ENCODE measurements at places on chromosomes 5 and 9. TPM values are rescaled to one million over a fixed set of nuclear protein-coding genes. Genes with fewer than 3 reads are reported as not detected.
A peak's percentile ranks its signal among the peaks of the same experiment; 100 is the strongest.

GRCh38 chr5:159240301-159240870, 22.7 kb upstream of the UBLCP1 start:
- H3K4me1 ChIP-seq: peaks cover 43% of the 10 kb centered on the region
- no peaks in the 10 kb centered on the region for H3K36me3 ChIP-seq
- H3K4me3 ChIP-seq: peak overlapping the region; percentile 47
- no peak overlapping the region for H3K27ac ChIP-seq
- DNase-seq: peak; percentile 18

KCNMB1 gene
- not detected for total RNA-seq

DNA sequence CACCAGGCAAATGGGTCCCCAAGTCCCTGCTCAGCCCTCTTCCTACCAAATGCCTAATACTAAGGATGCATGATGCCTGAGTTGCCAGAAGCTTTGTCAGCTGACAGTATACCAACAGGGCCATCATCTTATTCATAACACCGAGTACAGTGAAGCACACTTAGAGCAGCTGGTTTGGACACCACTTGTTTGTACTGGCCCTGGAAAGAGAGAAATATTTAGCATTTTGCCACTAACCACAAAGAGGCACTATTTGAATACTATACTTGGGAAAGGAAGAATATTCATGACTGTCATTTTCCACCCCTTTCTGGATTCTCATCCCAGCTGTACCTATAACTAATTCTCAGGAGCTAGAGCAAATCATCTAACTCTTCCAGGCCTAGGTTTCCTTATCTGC, 364.4 kb upstream of the KIF2A start:
- H3K27me3 ChIP-seq: no peaks in the 10 kb centered on the region
- H3K27ac ChIP-seq: no peak overlapping the region
- H3K36me3 ChIP-seq: no peaks in the 10 kb centered on the region
- no peaks in the 10 kb centered on the region for H3K4me1 ChIP-seq
- no peak overlapping the region for H3K4me3 ChIP-seq
- no peak for DNase-seq

DNA sequence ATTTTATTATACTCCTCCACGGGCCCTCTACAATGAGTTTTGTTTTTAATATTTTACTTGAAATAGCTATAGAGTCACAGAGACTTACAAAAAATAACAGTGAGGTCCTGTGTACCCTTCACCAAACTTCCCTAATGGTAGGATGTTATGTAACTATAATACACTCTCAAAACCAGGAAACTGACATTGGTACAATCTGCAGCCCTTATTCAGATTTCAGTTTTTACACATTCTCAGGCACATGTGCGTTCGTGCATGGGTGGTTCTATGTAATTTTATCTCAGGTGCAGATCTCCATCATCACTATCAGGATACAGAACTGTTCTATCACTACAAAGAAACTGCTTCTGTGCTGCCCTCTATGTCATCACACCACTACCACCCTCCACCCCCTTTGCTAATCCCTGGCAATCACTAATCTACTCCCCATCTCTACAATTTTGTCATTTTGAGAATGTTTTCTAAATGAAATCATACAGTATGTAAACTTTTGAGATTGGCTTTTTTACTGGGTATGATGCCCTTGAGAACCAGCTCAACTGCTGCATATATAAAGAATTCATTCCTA, 16.4 kb downstream of the RAB14 start:
- peak overlapping the region; percentile 96 for H3K27ac ChIP-seq
- H3K4me3 ChIP-seq: peak overlapping the region; percentile 66
- H3K36me3 ChIP-seq: peaks cover 18% of the 10 kb centered on the region
- no peaks in the 10 kb centered on the region for H3K27me3 ChIP-seq
- peaks cover 59% of the 10 kb centered on the region for H3K4me1 ChIP-seq

GRCh38 chr5:10366310-10367272, 13.1 kb downstream of the MARCHF6 start:
- H3K27ac ChIP-seq: no peak overlapping the region
- DNase-seq: no peak
- peaks cover 61% of the 10 kb centered on the region for H3K4me1 ChIP-seq
- H3K27me3 ChIP-seq: no peaks in the 10 kb centered on the region
- H3K4me3 ChIP-seq: no peak overlapping the region

- no peak overlapping the region for H3K4me3 ChIP-seq
- H3K4me1 ChIP-seq: no peaks in the 10 kb centered on the region
- no peaks in the 10 kb centered on the region for H3K36me3 ChIP-seq
- no peaks in the 10 kb centered on the region for H3K27me3 ChIP-seq
Observed at GRCh38 chr5:113044776-113045465, 68.3 kb downstream of the DCP2 start.

DNA sequence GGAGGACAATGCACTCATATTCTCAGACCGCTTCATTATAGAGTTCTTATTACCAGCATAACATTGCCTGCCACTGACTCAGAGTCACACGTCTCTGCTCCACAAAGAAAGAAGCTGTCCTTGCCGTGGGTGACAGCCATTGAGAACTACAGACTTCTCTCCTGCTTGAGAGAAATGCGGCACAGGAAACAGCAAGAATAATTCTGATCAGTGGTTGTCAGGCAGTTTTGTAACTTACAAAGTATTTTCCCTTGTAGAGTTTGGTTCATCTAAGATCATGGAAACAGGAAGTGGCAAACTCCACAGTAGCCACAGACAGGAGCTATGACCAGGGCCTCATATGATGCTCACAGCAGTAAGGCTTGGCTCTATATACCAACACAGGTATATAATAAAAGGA, 47.0 kb downstream of the KCNV2 start:
- peak overlapping the region; percentile 72 for H3K27ac ChIP-seq
- H3K4me1 ChIP-seq: peaks cover 27% of the 10 kb centered on the region
- peaks cover 14% of the 10 kb centered on the region for H3K36me3 ChIP-seq
- no peaks in the 10 kb centered on the region for H3K27me3 ChIP-seq
- DNase-seq: peak; percentile 25

CCNJL gene
- total RNA-seq: not detected

DNA sequence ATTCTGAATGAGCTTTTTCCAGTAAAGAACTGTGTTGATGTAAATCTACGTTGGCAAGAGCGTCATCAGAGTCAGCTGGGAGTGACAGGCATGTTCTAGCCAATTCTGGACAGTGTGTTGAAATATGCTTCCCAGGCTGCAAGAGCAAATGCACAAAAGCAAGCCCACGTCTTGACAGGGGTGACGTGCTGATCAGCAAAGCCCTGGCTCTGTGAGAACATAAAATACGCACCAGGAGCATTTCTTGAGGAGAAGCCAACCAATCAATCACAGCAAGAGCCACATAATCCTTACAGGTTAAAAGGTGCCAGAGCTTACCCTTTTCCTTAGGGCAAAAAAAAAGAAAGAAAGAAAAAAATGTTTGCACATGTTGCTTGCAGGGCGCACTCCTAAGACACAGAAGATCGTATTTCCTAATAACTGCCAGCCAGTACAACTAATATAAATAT, 148.1 kb downstream of the PDE4D start:
- H3K4me3 ChIP-seq: no peak overlapping the region
- H3K27ac ChIP-seq: no peak overlapping the region
- no peaks in the 10 kb centered on the region for H3K36me3 ChIP-seq

GRCh38 chr5:73836607-73837006, 210.6 kb downstream of the ARHGEF28 start:
- peaks cover 25% of the 10 kb centered on the region for H3K27me3 ChIP-seq
- H3K4me3 ChIP-seq: no peak overlapping the region
- no peaks in the 10 kb centered on the region for H3K4me1 ChIP-seq
- H3K36me3 ChIP-seq: no peaks in the 10 kb centered on the region
- no peak overlapping the region for H3K27ac ChIP-seq

GRCh38 chr9:100087218-100087617, 11.6 kb downstream of the ERP44 start:
- H3K27ac ChIP-seq: peak overlapping the region; percentile 88
- H3K4me3 ChIP-seq: peak overlapping the region; percentile 91
- peaks cover 78% of the 10 kb centered on the region for H3K4me1 ChIP-seq
- DNase-seq: no peak
- H3K27me3 ChIP-seq: no peaks in the 10 kb centered on the region
- no peaks in the 10 kb centered on the region for H3K36me3 ChIP-seq

DNA sequence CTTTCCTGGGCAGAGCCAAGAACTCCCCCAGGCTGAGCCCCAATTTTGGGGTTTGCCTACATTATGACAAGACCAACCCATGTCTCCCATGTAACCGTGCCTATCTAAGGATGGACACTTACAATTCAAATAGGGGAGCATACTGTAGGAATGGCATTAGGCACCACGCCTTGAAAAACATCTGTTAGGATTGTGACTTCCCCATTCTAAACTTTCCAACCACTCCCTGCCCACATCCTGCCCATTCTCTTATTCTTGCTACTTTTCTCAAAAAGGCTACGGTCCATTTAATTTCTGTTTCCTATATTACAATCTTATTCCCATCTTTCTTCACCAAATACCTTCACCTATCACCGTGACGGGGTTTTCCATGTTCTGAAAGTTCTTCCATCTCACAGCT, 99.2 kb downstream of the LPAR1 start:
- H3K4me3 ChIP-seq: no peak overlapping the region
- H3K27ac ChIP-seq: no peak overlapping the region
- DNase-seq: no peak

ALDOB gene
- total RNA-seq: not detected

DPM2 gene
- total RNA-seq: 51.1 TPM

GRCh38 chr5:54659700-54660131, 142.2 kb downstream of the SNX18 start:
- DNase-seq: no peak
- peaks cover 6% of the 10 kb centered on the region for H3K4me1 ChIP-seq
- no peak overlapping the region for H3K27ac ChIP-seq

DNA sequence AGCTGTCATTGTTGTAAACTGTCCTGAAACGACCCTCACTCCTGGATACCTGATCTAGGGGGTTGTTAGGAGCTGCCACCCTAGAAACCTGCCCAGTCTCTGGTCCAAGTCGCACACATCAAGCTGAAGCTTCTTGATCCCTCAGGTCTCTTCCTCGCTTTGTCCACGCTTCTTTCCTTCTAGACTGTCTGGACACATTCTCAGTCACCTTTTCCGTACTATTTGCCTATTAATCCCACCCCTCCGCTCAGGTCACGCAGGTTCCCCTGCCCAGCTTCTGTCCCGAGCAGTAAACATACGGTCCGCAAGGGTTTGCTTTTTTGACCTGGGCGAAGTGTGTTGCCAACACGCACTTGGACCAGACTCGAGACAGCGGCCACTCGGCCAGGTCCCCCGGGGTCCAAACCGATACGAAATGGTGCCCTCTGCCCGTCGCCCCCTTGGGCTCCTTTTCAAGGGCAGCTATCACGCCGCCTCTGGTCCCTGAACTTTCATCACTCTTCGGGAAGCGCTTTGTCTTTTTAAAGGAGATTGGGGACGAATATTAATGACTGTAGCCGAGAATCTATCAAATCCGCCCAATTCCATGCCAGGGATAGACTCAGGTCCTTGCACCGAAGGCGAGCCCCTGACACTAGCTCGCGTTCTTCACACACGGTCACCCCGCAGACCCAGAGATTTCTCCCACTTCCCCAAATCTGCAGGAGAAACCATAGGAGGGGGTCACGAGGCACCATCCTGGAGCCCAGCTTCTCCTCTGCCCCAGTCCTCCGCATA, 814 bp downstream of the PLCXD3 start:
- H3K36me3 ChIP-seq: no peaks in the 10 kb centered on the region
- H3K4me3 ChIP-seq: no peak overlapping the region
- H3K27ac ChIP-seq: no peak overlapping the region
- H3K4me1 ChIP-seq: no peaks in the 10 kb centered on the region

NEUROG1 gene
- not detected for total RNA-seq

CDH10 gene
- total RNA-seq: not detected

FCN2 gene
- total RNA-seq: not detected

MLANA gene
- not detected for total RNA-seq

GRCh38 chr9:13728917-13729811, 449.7 kb upstream of the MPDZ start:
- no peak for DNase-seq
- H3K36me3 ChIP-seq: no peaks in the 10 kb centered on the region
- no peak overlapping the region for H3K27ac ChIP-seq
- H3K4me3 ChIP-seq: no peak overlapping the region
- no peaks in the 10 kb centered on the region for H3K4me1 ChIP-seq
- no peaks in the 10 kb centered on the region for H3K27me3 ChIP-seq

DNA sequence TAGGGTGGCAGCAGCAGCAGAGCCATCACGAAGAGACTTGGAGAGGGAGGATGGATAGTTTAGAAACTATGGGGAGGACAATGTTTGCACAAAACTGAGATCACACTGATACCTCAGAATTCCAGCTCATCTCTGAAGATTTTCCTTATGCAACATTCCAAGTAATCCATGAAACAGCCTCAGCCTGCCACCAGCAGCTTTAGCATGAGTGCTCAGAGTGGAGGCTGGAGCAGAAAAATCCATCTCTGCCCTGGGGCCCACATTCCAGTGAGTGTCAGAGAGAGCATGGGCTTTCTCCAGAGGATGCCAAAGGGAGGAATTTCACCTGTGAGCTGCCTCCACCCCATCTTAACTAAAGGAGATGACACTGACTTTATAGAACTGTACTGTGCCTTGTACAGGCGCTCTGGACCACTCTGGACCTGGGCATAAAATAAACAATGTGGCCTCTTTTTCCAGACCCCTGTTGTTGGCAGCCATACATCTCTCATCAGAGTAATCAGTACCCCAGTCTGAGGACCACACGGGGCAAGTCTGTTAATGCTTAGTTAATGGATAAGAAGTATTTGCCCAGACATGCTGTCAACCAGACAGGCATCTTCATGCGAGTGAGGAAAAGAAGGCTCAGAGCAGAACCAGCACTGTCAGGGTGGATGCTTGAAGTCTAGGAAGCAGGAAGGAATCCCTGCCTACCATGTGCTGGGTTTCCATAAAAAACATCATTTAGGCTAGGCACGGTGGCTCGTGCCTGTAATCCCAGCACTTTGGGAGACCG, 440.9 kb downstream of the ENC1 start:
- no peak for DNase-seq
- peaks cover 23% of the 10 kb centered on the region for H3K4me1 ChIP-seq
- peaks cover 28% of the 10 kb centered on the region for H3K27me3 ChIP-seq
- H3K27ac ChIP-seq: no peak overlapping the region
- no peak overlapping the region for H3K4me3 ChIP-seq

GRCh38 chr5:135367076-135367475, 32.0 kb downstream of the MACROH2A1 start:
- H3K36me3 ChIP-seq: no peaks in the 10 kb centered on the region
- DNase-seq: no peak
- H3K4me1 ChIP-seq: peaks cover 5% of the 10 kb centered on the region
- no peak overlapping the region for H3K4me3 ChIP-seq

NNT gene
- total RNA-seq: 121 TPM

ORM2 gene
- total RNA-seq: not detected

GRCh38 chr5:73417303-73418034, 31.1 kb downstream of the FOXD1 start:
- H3K4me3 ChIP-seq: no peak overlapping the region
- H3K27me3 ChIP-seq: peaks cover 95% of the 10 kb centered on the region
- no peaks in the 10 kb centered on the region for H3K4me1 ChIP-seq
- DNase-seq: no peak
- no peak overlapping the region for H3K27ac ChIP-seq
- H3K36me3 ChIP-seq: peaks cover 3% of the 10 kb centered on the region

AFAP1L1 gene
- 0.12 TPM for total RNA-seq

- H3K4me1 ChIP-seq: peaks cover 30% of the 10 kb centered on the region
- peak overlapping the region; percentile 34 for H3K27ac ChIP-seq
- DNase-seq: no peak
- H3K4me3 ChIP-seq: no peak overlapping the region
- no peaks in the 10 kb centered on the region for H3K27me3 ChIP-seq
- no peaks in the 10 kb centered on the region for H3K36me3 ChIP-seq
Observed at GRCh38 chr9:113573046-113573958, 109.8 kb downstream of the RGS3 start.
